ENCODE measurements at places on chromosomes 2 and 18.

GRCh38 chr2:120470041-120470965 is 124.4 kb downstream of the INHBB start:
- DNase-seq: no peak

DNA sequence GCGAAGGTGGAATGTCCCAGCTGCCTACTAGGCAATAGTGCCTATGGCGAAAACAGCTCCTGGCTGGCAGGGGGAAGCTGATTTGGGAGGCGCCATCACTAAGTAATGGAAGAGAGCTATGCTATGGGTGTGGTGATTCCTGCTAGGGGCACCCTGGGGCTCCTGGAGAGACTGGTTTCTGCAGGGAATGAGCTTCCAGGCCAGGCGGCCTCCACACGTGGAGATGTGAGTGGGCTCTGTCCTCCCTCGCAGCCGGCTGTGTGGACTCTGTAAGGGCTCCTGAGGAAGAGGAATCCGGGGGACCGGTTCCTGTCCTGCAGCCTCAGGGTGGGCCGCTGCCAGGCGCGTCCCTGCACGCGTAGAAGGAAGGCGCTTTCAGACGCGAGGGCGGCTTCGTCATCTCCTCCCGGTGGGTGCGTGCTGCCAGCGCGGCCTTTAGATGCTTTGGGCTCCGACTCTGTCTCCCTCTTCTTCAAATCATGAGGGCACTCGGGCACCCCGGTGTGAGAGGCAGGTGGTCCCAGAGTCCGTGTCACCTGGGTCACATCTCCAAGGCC is 55.5 kb upstream of the ANKRD62 start:
- no peak for DNase-seq

- DNase-seq: no peak
Observed at GRCh38 chr2:241949736-241950412, 80.3 kb downstream of the RTP5 start.

GRCh38 chr2:234630801-234631261 is 133.9 kb upstream of the ARL4C start:
- DNase-seq: no peak

DNA sequence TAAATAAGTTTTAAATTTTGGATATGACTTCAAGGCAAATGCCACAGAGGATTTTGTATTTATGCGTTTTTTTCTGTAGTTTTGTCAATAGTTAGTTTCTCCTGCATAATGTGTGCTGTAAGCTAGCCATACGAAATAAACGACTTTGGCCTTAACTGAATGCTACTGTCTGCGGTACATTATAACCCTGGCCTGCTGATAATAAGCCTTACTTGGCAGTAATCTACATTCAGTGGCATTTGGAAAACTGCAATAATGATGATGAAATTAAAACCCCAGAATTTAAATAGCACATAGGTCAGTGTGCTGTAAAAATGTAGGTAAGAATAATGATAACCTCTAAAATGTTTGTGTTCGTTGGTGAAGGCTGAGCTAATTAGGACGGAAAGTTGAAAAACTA is 88.8 kb downstream of the LRP1B start:
- DNase-seq: no peak

GRCh38 chr2:163778045-163778781 is 42.4 kb upstream of the FIGN start:
- no peak for DNase-seq

- no peak for DNase-seq
Observed at GRCh38 chr2:163077241-163077640, 238.7 kb upstream of the KCNH7 start.

- no peak for DNase-seq
Observed at GRCh38 chr18:50009773-50010335, 185.1 kb downstream of the MYO5B start.

DNA sequence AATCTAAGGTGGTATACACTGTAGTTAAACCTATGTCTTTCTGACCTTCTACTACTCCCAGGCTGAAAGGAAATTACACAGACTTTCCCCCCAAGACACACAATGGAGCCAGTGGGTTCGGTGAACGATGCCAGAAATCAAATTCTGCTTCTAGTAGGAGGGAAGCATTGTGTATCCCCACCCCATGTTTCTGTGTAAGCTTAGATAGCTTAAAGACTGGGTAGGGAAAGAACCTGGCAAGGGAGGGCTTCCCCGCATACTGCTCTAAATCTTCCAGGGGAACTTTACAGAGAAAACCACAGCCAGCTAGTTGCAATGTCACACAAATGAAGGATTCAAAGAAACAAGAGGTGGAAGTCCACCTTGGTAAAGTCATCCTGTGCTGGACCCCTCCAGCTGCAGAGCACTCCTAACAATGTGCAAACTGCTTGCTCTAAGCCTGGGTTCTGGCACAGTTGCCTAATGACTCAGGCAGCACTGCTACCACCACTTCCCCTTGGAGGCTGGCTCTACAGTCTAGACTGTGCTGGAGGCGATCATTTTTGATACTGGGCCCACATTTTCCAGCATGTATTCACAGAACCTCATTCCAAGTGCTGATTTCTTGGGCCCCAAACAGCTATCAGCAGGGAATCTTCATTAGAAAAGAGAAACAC is 47.5 kb downstream of the TRIB2 start:
- no peak for DNase-seq

GRCh38 chr2:133334923-133335322 is 233.3 kb downstream of the NCKAP5 start:
- no peak for DNase-seq

DNA sequence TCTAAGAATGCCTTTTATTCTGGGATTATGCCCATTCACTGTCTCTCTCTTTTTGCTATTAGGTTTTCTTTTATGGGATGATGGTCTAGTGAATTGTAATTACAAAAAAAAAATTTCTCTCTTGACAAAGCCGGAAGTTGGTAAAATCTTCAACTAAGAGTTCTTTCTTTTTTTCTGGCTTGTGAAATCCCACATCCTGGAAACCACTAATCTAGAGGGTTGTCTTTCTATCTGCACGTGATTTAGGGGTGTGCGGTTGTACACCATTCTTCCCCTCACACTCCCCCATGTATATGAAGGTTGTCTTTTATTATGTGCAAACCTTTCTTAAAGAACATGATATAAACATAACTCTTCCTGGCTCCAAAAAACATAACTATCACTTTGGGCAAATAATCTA is 52.0 kb downstream of the GATA6 start:
- no peak for DNase-seq

DNA sequence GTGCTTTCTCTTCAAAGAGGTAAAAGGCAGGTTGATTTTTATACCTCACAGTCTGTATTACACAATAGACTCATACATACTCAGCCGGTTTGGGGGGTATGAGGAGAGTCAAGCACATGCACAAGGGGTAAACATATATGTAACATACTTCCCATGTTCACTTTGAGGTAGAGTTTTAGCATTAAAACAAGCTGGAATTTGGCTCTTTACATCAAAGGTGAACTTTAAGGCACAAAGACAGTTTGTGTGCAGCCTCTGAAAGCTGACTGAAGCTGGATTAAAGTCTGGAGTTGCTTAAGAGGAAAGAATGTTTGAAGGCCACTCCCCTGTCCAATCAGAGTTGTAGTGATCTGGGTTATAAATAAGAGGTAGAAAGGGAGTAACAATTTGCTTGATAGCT is 282.0 kb downstream of the DPP10 start:
- DNase-seq: no peak

- no peak for DNase-seq
Observed at GRCh38 chr2:12552092-12552491, 164.6 kb upstream of the TRIB2 start.

DNA sequence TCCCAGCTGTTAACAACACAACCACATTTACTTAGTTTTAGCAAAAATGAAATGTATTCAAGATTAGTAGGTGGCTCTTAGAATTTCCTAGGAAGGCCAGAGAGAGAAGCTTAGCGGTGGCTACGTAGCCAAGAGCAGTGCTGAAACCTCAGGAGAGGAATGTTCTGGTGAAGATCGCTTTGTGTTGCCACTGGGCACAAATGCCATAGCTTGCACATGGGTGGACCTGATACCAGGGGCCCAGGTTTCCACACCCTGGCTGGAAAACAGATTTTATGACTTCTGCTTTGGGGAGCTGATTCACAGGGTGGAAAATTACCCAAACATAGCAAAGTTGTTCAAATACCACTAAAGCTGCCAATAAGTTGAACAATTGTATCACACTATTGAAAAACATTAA is 43.4 kb downstream of the THUMPD2 start:
- no peak for DNase-seq
